Stimulated activated naive CD8-positive, alpha-beta T cell treated with anti-CD3 and anti-CD28 coated beads, Interleukin-15, amount 100 ng/mL, for 72 hours (primary cell): ENCODE measurements at places on chromosomes 7 and 10.

GRCh38 chr10:79434821-79435251, 10.6 kb downstream of the ZCCHC24 start:
- DNase-seq = no peak

- no peak for DNase-seq
Observed at GRCh38 chr10:107814865-107815487, 650.5 kb upstream of the SORCS1 start.

GRCh38 chr10:29559996-29560395, 74.8 kb downstream of the SVIL start:
- DNase-seq = no peak

GRCh38 chr7:154789404-154789803, 213.5 kb downstream of the PAXIP1 start:
- no peak for DNase-seq

GRCh38 chr10:73653701-73654100, 2.1 kb downstream of the SYNPO2L start:
- no peak for DNase-seq

- peak; percentile 68 for DNase-seq
Observed at GRCh38 chr10:132232023-132232951, 45.5 kb downstream of the DPYSL4 start.

DNA sequence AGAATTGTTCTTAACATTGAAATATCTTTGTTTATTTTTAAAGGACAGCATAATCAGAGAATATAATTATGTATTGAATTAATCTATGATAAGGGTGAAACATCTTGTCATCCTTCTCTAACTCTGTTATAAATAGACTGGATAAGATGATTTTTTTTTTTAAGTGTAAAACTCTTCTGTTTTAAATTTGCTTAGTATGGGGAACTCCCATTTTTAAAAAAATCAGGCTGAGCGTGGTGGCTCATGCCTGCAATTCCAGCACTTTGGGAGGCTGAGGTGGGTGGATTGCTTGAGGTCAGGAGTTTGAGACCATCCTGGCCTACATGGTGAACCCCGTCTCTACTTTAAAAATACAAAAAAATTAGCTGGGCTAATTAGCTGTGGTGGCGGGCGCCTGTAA, 9.4 kb upstream of the HERC4 start:
- no peak for DNase-seq

- DNase-seq = no peak
Observed at GRCh38 chr10:32929634-32930033, 28.4 kb downstream of the ITGB1 start.

DNA sequence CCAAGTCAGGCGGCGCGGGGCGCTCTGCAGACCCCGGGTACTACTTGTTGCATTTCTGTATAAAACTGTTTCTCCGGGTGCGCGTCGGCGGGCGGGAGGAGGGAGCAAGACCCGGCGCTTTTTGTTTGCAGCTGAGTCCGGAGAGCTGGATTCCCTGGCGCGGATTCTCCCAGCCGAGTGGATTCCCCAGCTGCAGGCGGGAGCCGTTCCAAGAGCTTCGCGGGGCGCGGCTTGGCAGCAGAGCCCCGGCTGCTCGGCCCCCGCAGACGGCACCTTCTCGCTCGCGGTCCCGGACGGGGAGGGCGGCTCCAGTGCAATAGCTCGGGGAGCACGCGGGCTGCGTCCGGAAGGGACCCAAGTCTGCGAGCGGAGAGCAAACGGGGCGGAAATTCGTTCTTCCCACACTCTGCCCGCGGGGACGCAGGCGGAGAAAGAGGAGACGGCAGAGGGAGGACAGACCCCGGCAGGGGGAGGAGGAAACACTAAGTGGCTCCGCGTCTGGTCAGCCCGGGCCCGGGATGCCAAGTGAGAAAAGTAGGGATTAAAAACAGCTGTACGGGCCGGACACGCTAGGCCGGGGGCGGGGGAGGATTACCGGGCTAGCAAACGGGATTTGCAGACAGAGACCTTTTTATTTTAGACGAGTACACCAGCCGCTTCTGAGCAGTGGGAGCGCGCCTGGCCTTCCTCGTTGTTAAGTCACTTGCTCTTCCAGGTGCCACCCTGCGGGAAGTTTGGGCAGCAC, at the start of gene TRIL:
Gene TRIL (minus strand): TSS at position 96 of the 745 bp plus-strand sequence. CDS start 284 bp downstream, outside the sequence.
- peak; percentile 4 for DNase-seq

DNA sequence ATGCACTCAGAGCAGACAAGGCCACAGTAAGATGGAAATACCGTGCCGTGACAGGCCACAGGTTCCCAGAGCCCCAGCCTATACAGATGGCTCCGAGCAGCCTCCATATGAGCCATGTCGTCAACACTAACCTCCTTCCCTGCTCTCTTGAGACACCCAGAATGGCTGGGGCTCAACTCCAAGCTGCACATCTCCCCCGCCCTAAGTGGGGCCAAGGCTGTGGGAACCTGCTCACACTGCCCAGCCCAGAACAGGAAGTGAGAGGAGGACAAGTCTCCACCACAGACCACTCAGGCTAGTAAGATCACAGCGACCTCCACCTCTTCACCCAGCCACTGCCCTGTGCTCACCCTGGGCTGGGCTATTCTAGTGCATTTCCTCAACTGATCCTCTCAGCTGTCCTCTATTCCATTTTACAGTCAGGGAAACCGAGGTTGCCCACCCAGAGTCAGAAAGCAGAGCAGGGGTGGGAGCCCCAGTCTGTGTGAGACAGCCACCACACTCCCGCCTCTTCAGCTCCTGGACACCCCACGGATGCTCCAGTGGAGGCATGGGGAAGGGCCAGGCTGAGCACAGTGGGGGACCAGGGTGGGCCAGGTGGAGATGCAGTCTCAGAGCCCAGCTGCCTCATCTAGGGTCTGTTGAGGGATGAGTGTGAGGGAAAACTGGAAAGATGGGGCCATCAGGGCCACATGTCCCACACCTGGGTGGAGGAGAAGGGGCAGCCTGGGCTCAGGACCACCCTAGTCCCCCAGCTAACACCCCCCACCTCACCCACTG, 11.6 kb downstream of the GRID1 start:
- no peak for DNase-seq

GRCh38 chr7:157151626-157152339, 13.1 kb downstream of the UBE3C start:
- no peak for DNase-seq

DNA sequence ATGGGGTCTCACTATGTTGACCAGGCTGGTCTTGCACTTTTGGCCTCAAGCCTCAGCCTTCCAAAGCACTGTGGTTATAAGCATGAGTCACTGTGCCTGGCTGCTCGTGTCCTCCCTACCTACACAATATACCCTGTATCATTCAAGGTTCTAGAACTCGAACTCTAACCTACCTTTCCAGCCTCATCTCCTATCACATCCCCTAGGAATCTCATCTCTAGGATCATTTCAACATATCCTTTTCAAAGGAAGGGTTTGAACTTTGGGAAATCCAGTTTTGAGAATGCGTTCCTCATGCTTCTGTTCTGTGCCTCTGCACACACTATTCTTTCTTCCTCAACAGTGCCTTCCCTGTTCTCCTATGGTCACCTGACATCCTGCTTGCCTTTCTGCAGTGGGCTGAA, 87.8 kb upstream of the RHEB start:
- DNase-seq = no peak

- DNase-seq = no peak
Observed at GRCh38 chr10:1280466-1281404, 224.6 kb downstream of the WDR37 start.

DNA sequence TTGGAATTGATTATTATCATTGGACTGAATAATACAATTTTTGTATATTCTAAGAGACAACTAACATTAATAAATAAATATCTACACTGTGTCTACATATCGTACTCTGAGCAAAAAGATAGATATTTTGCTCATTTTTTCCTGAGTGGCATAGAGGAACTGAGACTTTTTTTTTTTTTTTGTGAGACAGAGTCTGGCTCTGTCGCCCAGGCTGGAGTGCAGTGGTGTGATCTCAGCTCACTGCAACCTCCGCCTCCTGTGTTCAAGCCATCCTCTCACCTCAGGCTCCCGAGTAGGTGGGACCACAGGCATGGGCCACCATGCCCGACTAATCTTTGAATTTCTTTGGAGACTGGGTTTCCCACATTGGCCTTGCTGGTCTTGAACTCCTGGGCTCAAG, 14.0 kb downstream of the KMT2E start:
- DNase-seq = no peak

DNA sequence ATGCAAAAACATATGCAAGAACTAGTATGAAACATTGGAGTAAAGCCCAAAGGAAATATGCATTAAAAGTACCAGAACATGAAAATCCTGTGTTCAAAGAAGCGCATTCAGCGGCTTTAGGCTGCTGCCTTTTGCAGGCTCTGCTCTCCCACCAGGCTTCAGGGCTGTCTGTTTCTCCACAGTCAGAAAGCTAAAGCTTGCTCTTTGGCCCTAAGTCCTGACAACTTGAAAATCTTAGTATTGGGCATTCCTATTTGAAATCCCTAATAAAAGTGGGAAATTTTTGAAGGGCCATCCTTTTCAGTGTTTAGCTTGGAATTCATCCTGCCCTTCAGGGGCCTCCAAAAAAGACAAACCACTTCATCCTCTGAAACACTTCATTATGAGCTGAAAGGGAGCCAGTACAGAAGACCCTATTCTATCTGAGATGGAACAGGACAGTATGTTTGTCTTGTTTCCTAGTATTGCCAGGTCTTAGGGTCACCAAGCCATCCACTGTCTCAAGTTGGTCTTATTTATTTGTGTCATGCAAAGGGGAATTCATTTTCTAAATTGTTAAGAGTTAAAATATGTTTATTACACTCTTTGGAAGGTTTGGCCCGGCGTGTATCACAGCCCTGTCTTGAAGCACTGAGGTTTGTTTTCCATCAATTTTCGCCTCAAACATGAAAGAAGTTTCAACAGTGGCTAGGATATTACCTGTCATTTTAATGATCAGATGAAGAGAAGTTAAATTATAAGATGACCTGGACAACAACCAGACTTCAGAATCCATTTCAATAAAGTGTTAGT, 326.3 kb upstream of the BMPER start:
- DNase-seq = no peak

GRCh38 chr7:20545016-20545415, 70.5 kb upstream of the ABCB5 start:
- no peak for DNase-seq

GRCh38 chr10:91210435-91210834, 10.0 kb upstream of the PCGF5 start:
- DNase-seq = no peak

DNA sequence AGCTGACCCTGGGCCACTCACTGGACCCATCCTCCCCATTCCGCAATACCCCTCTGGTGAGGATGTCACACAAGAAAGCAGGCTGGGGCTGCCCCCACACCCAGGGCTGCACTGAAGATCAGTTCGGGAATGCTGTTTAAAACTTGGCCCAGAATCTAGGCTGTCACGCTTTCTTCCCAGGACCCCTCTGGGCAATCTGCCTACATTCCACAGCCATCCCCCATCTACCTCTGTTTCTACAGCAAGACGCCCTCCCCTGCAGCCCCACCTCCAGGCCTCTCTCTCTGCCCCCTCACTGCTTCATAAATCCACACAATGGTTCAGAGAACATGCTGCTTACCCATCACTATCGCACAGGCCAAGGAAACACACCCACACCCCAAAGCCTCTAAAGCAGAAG, 36.1 kb downstream of the XPNPEP1 start:
- DNase-seq = no peak

- DNase-seq = peak; percentile 30
Observed at GRCh38 chr10:70405037-70405824, 1.3 kb downstream of the EIF4EBP2 start.

- DNase-seq = no peak
Observed at GRCh38 chr7:88095-88926, 104.1 kb upstream of the FAM20C start.

DNA sequence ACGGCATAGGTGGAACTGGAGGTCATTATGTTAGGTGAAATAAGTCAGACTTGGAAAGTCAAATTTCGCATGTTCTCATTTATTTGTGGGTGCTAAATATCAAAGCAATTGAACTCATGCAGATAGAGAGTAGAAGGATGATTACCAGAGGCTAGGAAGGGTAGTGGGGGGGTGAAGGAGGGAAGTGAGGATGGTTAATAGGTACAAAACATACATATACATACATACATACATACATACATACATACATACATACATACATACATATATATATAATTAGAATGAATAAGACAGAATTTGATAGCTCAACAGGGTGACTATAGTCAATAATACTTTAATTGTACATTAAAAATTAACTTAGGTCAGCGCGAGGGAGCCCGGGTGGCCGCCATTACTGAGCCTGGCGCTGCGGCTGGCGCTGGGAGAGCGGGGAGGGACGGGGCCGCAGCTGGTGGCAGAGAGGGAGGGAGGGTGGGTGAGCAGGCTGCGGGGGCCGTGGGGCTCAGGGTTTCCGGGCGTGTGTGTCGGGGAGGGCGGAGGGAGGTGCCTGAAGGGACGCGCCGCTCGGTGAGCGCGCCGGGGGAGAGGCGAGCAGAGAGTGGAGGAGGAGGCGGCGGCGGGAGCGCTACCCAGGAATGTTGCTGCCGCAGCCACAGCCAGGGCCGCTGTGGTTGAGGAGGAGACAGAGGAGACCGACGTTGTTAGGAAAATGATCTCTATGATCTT, 85.8 kb upstream of the EGFR start:
- DNase-seq = no peak

- DNase-seq = no peak
Observed at GRCh38 chr10:96708456-96708855, 11.9 kb downstream of the PIK3AP1 start.

GRCh38 chr7:29896685-29897411, 90.5 kb downstream of the WIPF3 start:
- no peak for DNase-seq

DNA sequence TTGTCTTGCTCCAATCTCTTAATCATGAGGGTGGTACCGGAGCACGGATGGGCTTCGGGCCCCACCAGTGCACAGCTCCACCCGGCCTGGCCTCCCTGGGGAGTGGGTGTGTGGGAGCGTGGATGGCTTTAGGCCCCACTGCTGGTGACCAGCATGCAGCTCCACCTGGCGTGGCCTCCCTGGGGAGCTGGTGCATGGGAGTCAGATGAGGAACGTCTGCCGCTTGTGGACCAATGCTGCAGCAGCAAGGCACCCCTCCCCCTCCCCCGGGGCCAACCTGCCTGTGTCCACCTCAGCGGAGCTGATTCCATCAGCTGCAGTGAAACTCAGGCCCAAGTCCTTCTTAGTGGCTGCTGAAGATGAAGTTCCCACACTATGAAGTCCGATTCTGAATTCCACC, 511.4 kb downstream of the PTPRN2 start:
- DNase-seq = no peak

DNA sequence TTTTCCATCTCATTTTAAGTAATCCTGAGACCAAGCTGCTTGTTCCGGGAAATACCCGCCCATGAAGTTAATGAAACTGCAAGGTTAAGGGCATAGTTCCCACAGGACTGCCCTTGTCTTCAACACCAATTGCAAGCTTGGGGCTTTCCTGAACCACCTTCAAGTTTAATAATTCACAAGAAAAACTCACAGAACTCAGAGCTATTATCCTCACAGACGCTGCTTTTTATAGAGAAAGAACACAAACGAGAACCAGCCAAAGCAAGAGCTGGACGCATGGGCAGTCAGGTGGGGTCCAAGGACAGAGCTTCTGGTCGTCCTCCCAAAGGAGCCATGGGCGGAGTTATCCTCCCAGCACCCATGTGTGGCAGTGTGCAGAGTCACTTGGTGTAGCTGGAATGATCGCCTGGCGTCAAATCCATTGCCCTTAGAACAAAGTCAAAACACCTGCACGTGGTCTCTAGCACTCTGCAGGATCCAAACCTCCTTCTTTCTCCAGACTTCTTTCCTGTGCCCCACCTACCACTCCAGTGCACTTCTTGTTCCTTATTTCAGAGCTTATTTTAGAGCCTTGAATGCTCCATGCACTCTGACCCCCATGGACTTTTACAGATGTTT, 56.7 kb downstream of the SNX10 start:
- DNase-seq = no peak
